ENCODE measurements at places on chromosomes 2 and 18. TPM values are rescaled to one million over a fixed set of nuclear protein-coding genes. Genes with fewer than 3 reads are reported as not detected.

Gene C2orf72
- not detected for total RNA-seq

Gene ANXA4
- total RNA-seq = 12.7 TPM

DNA sequence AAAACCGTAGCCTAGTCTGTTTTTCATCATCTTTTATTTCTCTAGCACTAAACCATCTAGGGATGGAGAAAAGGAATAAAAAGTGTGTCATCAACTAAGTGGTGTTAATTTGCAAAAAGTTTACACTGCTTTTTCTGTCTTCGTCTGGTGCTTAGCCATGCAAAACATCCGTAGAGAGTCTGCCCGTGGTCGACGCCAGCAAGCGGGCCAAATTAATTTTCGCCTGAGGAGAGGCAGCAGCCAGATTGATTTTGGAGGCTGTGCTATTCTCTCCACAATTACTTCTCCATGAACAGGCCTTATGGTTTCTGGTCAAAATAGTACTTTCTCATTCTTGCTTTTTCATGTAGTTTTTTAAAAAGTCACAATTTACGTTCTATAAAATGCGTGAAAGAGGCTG lies 46.3 kb downstream of the TNFRSF11A start:
- no peaks in the 10 kb centered on the region for H3K4me1 ChIP-seq
- no peaks in the 10 kb centered on the region for H3K27me3 ChIP-seq
- no peak for DNase-seq
- no peaks in the 10 kb centered on the region for H3K36me3 ChIP-seq
- H3K27ac ChIP-seq = no peak overlapping the region

GRCh38 chr2:32832821-32833220 lies 113.9 kb upstream of the LTBP1 start:
- H3K36me3 ChIP-seq = no peaks in the 10 kb centered on the region
- no peak overlapping the region for H3K4me3 ChIP-seq
- DNase-seq = no peak
- no peak overlapping the region for H3K27ac ChIP-seq

Gene BMP10
- total RNA-seq = 5,642 TPM

GRCh38 chr2:60439219-60439974 lies 114.1 kb downstream of the BCL11A start:
- H3K27me3 ChIP-seq = no peaks in the 10 kb centered on the region
- peak overlapping the region; percentile 38 for H3K4me3 ChIP-seq
- H3K27ac ChIP-seq = peak overlapping the region; percentile 63
- no peaks in the 10 kb centered on the region for H3K36me3 ChIP-seq
- DNase-seq = no peak

Gene KCNK3
- 50.0 TPM for total RNA-seq

DNA sequence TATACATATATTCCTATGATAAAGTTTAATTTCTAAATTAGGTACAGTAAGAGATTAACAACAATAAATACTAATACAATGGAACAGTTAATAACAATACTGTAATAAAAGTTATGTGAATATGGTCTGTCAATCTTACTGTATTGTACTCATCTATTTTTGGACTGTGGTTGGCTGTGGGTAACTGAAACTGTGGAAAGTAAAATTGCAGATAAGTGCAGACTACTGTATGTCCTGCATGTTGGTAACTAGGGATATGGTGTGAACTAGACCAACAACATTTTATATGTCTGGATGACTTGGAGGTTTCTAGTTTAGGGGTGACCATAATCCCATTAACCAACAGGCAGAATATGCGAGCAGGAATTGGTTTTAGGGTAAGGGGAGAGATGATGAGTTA lies 23.3 kb downstream of the PHLPP1 start:
- H3K36me3 ChIP-seq = no peaks in the 10 kb centered on the region
- no peaks in the 10 kb centered on the region for H3K27me3 ChIP-seq
- peaks cover 21% of the 10 kb centered on the region for H3K4me1 ChIP-seq
- no peak for DNase-seq

- H3K4me3 ChIP-seq = no peak overlapping the region
- no peaks in the 10 kb centered on the region for H3K27me3 ChIP-seq
- no peak for DNase-seq
- H3K36me3 ChIP-seq = no peaks in the 10 kb centered on the region
Observed at GRCh38 chr18:3321133-3321812, 59.3 kb downstream of the MYL12B start.

Data from right atrium auricular region (tissue), 2 donors.